ENCODE measurements at places on chromosomes 5 and 9.

GRCh38 chr9:122389799-122390481 is 19.1 kb downstream of the PTGS1 start:
- no peak for DNase-seq

GRCh38 chr9:134043531-134043988 is 18.3 kb downstream of the BRD3OS start:
- DNase-seq, result no peak

- DNase-seq, result no peak
Measured at GRCh38 chr5:76345582-76345981, 57.5 kb upstream of the IQGAP2 start.

DNA sequence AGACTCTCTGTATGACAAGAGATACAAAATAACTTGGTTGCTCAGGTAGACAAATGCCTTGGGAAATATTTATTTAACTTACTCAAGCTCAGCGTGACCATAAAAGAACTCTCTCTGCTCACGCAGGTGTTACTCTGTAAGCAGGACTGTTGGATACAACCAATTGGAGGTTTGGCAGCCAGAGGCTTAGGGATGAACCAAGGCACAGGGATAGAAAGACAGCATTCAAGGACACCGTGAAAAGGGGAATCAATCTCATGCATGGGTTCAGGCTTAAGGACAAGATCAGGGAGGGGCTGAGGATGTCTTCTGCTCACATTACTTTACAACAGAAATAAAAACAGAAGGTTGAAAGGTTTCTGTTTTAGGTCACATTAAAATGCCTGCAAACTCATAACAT is 389.0 kb upstream of the BRINP1 start:
- DNase-seq, result no peak

DNA sequence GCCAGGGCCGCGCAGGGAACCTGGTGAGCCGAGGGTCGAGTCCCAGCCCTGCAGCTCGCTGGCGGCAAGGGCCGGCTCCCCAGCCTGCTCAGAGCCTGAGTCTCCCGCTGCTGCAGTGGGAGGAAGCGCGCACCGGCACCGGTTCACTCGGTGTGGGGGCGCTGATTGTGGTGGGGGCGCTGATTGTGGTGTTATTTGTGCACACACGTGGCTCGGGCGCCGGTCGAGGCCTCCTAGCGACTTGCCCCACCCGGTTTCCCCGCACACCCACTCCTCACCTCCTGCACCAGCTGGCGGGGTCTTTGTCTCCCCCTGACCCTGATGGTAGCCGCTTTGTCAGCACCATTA is 266.7 kb downstream of the NSG2 start:
- no peak for DNase-seq

All from stimulated activated CD8-positive, alpha-beta memory T cell treated with anti-CD3 and anti-CD28 coated beads, Interleukin-2, amount 100 ng/mL, for 1 hour (primary cell).